ENCODE measurements at places on chromosomes 2 and 18. TPM values are rescaled to one million over a fixed set of nuclear protein-coding genes. Genes with fewer than 3 reads are reported as not detected.

Gene AAK1
- total RNA-seq = 13.7 TPM

DNA sequence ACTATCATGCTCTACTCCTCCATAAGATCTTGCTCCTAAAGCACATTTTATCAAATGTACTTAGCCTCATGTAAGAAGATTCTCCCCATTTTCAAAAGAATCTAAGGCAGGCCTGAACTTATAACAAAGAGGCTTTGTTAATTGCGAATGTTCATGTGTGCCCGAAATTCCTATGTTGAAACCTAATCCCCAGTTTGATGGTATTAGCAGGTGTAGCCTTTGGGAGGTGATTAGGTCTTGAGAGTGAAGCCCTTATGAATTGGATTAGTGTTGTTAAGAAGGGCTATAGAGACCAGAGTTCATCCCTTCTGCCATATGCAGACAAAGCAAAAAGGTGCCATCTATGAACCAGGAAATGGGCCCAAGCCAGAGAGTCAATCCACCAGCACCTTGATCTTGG, 234.5 kb downstream of the PAX3 start:
- no peak for DNase-seq

- no peak for DNase-seq
These were observed 179.5 kb downstream of the EN1 start for GRCh38 chr2:118667964-118668363.

DNA sequence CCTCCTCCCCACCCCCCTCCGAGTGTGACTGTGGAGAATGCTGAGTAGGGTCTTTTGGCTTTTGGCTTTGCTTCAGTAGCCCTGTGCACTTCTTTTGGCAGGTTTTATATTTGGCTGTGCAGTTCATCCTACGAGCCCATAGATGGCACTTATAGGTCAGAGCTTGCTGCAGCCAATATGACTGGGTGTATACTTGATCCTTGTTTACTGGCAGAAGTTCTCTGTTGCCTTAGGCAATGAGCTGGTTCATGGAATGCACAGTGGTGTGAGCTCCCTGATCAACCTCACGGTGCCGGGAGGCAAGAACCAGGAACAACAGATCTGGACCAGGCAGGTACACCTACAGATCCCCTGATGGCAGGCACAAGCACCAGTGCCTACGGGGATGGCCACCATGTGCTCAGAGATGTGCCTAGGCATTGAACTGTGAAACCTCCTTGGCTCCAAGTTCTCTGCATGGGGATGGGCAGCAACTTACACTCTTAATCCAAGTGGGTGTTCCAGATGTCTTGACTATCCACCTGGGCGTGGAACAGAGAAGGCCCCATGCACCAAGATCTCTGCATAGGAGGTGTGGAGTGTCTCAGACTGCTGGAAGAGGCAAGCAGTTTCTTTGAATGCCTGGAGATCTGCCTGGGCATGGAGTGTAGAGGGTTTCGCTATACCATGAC, 190.4 kb downstream of the KIAA1328 start:
- DNase-seq = no peak

- DNase-seq = no peak
These were observed 7.4 kb downstream of the PMAIP1 start for GRCh38 chr18:59907172-59907571.

- DNase-seq = no peak
These were observed 13.1 kb upstream of the CD28 start for GRCh38 chr2:203693242-203693879.

DNA sequence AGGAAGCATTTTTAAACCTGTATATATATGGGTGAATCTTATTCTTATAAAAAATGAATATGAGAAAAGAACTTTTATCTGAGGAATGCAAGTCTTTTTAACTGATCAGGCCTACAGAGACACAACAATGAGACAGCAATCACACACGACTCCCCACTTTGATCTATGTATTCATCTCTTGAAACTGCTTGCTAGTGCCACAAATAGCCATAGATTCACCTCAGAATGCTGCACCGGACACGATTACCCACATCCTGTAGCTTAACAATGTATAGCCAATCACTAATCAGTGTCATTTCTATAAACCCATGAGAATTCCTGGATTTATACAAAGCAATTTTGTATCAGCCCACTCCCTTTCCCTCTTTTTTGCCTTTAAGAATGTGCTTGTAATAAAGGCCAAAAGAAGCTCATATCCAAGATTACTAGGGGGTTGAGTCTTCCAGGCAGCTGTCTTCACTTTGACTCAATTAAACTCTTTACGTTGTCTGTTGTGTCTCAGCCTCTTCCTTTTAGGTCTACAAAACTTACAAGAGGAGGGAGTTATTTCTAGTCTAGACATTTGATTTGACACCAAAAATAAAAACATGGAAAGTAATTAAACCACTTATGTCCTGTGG, 94.9 kb downstream of the MBD2 start:
- no peak for DNase-seq

DNA sequence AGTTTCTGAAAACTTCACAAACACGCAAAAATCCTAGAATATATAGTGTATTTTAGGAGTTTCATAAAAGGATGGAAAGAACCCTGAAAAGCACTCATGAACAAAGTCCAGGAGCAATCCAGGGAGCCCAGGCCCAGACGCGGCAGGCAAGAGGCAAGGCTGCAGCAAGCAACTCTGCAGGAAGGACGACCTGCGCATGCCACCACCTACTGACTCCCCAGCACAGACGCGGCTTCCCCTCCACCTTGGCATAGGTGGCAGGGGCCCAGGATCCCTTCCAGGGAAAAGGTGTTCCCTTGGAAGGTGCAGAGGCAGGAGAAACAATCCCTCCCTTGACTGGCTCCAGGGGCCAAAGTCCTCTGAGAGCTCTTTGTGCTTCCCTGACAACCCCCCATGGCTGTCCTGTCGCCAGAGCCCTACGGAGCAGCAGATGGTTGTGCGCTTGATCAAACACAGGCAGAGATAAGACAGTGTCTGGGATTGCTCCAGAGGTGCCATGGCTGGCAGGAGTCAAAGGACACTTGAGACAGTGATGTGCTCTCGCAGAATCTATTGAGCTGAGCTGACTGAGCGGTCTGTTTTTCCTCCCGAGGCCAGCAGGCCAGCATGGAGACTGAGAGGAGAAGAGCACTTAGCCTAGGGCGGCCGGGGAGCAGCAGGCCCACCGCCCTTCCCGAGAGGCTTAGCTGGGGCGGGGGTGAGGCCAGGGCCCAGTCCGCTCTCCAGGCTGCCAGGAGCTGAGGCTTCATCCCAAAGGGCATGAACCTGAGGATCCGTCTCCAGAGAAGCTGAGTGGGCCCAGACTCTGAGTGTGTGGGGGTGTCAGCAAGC, 10.8 kb upstream of the AMER3 start:
- no peak for DNase-seq

- DNase-seq = no peak
These were observed 14.1 kb downstream of the NRP2 start for GRCh38 chr2:205696331-205696926.

- no peak for DNase-seq
These were observed 58.6 kb downstream of the GALNT14 start for GRCh38 chr2:31079665-31080064.

GRCh38 chr2:27707462-27708256, 44.0 kb downstream of the SLC4A1AP start:
- no peak for DNase-seq

DNA sequence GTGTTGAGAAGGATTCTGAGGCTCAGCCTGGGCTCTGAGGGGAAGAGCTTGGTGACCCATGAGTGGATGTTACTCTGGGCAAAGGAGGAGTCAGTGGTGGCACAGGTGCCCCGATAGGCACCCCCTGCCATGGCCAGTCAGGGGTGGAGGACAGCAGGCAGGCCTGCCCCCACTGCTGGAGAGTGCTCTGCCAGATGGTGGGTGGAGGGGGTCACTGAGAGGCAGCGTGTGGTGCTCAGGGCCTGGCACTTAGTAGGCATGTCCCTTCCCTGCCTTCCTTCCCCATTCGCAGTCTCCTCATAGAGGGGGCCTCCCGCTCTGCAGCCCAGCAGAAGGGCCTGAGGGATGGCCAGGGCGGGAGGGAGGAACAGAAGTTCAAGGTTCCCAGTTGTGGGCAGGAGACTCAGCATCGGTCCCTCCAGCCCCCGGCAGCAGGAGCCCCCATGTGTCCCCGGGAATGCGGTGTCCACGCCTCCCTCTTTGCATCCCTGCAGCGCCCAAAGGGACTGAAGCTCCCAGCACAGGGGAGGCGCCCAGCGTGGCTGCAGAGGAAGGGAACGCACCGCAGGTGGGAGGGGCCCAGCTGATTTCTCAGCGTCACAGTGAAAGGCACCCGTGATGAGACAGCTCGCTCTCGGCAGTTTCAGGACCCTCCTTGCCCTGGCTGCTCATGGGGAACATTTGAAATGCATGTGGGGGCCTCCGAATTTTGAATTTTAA, 5.7 kb upstream of the SNED1 start:
- DNase-seq = no peak

- DNase-seq = no peak
These were observed 363.5 kb upstream of the TNP1 start for GRCh38 chr2:217223222-217223930.

DNA sequence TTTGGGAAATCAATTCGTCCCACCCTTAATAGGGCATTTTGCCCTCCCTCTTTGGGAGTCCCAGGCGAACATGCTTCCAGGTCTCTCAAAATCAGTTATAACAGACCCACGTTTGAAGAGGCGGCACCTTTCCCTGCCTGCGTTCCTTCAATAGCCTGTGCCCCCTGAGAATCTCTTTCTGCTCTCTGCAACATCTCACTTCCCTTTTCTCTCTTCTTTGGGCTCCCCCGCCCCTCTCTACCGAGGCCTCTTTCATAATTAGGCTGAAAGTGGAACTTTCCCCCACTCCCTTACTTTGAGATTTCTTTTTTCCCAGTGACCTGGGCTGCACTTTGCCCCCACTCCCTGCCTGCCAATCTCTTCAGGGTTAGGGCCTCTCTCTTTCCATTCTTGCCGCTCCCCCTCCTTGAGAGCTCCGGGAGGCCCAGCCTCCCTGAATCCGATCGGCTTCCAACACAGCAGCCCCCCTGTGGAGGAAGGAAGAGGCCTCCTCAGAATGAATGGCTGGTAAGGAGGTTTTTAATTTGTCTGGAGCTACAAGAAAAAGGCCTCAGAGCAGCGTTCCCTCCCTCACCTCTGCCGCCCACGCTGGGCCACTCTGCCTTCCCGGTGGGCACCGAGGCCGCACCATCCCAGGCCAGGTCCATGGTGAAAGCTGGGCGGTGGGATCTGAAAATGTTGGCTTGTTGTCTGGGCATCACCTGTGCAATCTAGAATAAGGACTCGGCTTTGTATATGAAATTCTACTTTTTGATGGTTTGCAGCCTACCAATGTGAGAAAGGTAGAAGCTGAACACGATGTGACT, 162.6 kb upstream of the SIX3 start:
- no peak for DNase-seq

- no peak for DNase-seq
These were observed 117.7 kb downstream of the GPD2 start for GRCh38 chr2:156553714-156554442.

DNA sequence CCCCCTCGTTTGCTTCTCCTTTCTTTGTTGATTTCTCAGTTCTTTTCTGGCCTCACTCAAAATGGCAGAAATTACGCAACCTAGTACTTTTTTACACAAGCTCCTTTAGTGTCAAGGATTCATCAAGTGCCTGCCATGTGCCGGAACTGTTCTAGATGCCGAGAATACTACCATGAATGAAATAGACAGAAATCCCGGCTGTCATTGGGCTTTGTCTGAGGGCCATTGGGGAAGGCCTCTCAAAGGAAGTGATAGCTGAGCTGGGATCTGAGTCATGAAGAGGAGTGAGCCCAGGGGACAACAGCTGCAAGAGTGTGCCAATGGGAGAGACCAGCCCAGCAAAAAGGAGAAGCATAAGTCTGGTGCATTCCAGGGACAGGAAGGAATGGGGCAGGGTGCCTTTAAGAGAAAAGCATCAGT, 34.3 kb upstream of the PPP1CB start:
- DNase-seq = no peak

- DNase-seq = no peak
These were observed 17.5 kb downstream of the RAB27B start for GRCh38 chr18:54845787-54846186.

GRCh38 chr2:124027182-124027581, 2.1 kb downstream of the CNTNAP5 start:
- no peak for DNase-seq

DNA sequence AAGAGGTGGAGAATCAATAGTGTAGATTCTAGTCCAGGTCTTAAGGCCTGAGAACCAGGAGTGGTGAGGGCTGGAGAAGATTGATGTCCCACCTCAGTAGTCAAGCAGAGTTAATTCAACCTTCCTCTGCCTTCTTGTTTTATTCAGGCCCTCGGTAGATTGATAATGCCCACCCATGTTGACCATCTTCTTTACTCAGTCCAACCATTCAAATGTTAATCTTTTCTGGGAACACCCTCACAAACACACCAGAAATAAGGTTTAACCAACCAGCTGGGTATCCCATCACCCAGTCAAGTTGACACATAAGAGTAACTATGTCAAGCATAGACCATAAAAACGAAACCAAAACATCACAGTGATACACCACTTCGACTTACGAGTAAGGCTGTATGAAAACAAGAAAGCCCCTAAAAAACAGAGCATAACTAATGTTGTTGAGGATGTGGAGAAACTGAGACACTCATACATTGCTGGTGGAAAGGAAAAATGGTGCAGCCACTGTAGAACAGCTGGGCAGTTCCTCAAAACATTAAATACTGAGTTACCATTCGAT, 57.5 kb downstream of the SLC35F5 start:
- no peak for DNase-seq

Gene RUFY4
- total RNA-seq = 0.05 TPM

Gene SAG
- not detected for total RNA-seq

GRCh38 chr2:70771446-70771845, 3.4 kb upstream of the ADD2 start:
- no peak for DNase-seq

GRCh38 chr2:77018219-77018618, 504.0 kb downstream of the LRRTM4 start:
- DNase-seq = no peak

- DNase-seq = no peak
These were observed 66.5 kb downstream of the ALPK2 start for GRCh38 chr18:58562146-58562998.

Gene RIF1
- 15.3 TPM for total RNA-seq

Gene ERFE
- 14.0 TPM for total RNA-seq

- DNase-seq = no peak
These were observed 81.4 kb upstream of the B3GNT2 start for GRCh38 chr2:62114564-62114963.

DNA sequence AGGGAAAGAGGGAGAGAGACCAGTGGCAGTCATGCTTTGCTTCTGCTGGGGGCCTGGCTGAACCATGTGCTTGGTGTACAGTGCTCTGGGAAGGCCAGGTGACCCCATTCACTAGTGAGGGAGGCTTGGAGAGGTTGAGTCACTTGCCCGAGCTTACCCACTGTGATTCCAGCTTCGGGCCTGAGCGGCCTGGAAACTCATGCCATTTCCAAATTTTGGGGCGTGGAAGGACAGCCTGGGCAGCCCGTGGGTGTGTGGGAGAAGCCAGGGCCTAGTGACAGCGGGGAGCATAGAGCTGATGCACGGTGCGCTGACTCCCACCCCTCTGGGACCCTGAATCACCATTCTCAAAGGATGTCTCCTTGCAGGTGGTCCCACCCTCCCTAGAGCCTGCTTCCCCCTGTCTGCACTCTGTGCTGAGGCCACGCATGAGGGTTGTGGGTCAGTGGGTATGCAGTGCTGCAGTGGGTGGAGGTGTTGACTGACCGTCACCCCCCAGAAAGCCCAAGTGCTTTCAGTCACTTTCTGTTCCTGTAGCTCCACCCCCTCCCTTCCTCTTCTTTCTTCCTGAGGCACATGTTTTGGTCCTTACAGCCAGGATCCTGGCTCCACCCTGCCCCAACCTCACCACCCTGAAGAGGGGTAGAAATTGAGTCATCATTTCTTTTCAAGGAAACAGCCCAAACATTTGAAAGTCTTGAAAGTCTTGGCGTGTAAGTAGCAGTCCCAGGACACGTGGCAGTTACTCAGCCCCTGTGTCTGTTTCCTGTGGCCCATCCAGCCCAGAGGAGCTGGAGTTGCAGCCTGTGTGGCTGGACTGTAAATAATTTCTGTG, 69.3 kb upstream of the MCFD2 start:
- no peak for DNase-seq

Measured in liver (tissue), 10 donors.